ENCODE measurements at places on chromosomes 5 and 9.
A peak's percentile ranks its signal among the peaks of the same experiment; 100 is the strongest.

DNA sequence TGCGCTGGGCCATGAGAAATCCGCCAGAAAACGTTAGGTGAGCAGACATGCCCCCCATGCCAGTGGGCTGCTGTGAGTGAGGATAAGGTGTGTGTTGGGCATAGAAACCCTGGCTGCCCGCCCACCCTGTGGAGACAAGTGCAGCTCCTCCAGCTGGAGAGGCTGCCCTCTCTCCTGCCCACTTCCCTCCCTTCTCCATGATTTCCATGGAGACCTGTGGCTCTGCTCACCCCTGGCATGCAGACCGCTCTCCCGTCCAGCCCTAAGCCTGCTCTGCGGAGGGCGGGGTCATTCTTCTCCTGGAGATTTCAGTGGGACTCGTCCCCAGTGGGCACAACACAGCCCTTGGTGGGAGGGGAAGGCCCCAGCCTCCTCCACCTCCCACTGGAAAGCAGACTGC, 133.0 kb upstream of the FAM120A start:
- H3K27me3 ChIP-seq = peaks cover 24% of the 10 kb centered on the region
- DNase-seq = no peak
- no peaks in the 10 kb centered on the region for H3K36me3 ChIP-seq
- H3K4me1 ChIP-seq = peaks cover 9% of the 10 kb centered on the region

DNA sequence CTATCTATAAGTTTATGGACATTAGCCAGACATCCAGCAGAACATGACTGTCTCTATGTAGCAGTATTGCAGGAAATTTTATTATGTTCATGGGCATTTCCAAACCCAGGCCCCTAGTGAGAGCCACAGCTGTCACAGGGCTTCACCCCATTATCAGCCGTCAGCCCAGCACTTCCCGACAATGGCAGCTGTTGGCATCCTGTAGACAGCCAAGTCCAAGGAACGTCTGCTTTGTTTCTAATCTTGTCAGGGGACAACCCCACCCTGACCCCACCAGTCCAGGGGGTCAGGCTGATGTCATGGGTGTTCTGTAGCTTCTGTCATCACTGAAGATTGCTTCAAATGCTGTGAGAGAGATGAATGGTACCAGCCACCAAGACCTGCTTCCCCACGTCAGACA, 565.3 kb upstream of the BRINP1 start:
- no peaks in the 10 kb centered on the region for H3K27me3 ChIP-seq
- no peaks in the 10 kb centered on the region for H3K36me3 ChIP-seq
- H3K4me3 ChIP-seq = no peak overlapping the region
- H3K27ac ChIP-seq = no peak overlapping the region
- DNase-seq = no peak
- H3K4me1 ChIP-seq = no peaks in the 10 kb centered on the region

GRCh38 chr9:109414125-109414785, 83.9 kb downstream of the PTPN3 start:
- H3K4me1 ChIP-seq = peaks cover 3% of the 10 kb centered on the region
- H3K27me3 ChIP-seq = peaks cover 46% of the 10 kb centered on the region
- DNase-seq = no peak
- no peaks in the 10 kb centered on the region for H3K36me3 ChIP-seq
- H3K4me3 ChIP-seq = no peak overlapping the region
- no peak overlapping the region for H3K27ac ChIP-seq

DNA sequence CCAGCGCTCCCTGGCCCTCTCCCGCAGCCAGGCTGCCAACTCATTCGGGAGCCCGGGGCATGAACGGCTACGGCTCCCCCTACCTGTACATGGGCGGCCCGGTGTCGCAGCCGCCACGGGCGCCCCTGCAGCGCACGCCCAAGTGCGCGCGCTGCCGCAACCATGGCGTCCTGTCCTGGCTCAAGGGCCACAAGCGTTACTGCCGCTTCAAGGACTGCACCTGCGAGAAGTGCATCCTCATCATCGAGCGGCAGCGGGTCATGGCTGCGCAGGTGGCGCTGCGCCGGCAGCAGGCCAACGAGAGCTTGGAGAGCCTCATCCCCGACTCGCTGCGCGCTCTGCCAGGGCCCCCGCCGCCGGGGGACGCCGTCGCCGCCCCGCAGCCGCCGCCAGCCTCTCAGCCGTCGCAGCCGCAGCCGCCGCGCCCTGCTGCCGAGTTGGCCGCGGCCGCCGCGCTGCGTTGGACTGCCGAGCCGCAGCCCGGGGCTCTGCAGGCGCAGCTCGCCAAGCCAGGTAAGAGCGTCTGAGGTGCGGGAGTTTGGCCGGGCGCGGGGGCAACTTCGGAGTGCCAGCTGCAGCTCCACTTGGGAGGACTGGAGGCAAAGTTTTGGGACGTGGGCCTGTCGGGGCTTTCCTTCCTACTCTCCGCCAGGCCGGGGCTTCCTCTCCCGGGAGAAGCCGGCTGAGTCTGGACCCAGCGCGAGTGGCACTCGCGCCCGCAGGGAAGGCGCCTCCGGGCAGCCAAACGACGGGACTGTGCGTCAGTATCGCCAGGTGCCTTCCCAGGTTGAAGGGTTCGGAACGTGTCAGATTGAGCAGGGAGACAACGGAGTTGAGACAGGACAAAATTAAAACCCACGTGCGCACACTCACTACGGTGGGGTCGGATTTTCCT, 735 bp downstream of the DMRT3 start:
- H3K27ac ChIP-seq = no peak overlapping the region
- peaks cover 82% of the 10 kb centered on the region for H3K27me3 ChIP-seq
- H3K36me3 ChIP-seq = no peaks in the 10 kb centered on the region
- peak overlapping the region; percentile 64 for H3K4me3 ChIP-seq

DNA sequence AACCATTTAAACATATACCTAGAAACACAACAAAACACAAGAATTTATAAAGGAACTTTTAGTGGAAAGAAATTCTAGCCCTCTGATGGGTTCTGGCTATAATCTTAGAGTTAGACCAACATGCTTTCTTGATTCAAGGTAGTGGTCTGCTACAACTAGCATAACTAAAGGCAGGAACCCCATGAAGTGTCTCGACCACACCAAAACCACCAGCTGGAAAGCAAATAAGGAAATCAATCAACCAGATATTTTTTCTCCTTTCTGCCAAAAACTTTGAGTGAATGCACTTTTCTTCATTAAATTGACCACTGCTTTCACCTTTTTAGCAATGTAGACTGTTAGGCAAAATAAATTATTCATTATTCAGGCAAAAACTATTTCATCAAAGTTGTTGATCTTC, 346.4 kb downstream of the EBF1 start:
- no peak for DNase-seq
- peaks cover 5% of the 10 kb centered on the region for H3K4me1 ChIP-seq
- no peak overlapping the region for H3K27ac ChIP-seq
- no peaks in the 10 kb centered on the region for H3K36me3 ChIP-seq
- H3K4me3 ChIP-seq = no peak overlapping the region
- peaks cover 52% of the 10 kb centered on the region for H3K27me3 ChIP-seq

GRCh38 chr5:132949136-132949535, 14.3 kb downstream of the AFF4 start:
- peaks cover 39% of the 10 kb centered on the region for H3K4me1 ChIP-seq
- no peak overlapping the region for H3K27ac ChIP-seq
- H3K27me3 ChIP-seq = no peaks in the 10 kb centered on the region
- H3K36me3 ChIP-seq = peaks cover 8% of the 10 kb centered on the region
- no peak for DNase-seq

DNA sequence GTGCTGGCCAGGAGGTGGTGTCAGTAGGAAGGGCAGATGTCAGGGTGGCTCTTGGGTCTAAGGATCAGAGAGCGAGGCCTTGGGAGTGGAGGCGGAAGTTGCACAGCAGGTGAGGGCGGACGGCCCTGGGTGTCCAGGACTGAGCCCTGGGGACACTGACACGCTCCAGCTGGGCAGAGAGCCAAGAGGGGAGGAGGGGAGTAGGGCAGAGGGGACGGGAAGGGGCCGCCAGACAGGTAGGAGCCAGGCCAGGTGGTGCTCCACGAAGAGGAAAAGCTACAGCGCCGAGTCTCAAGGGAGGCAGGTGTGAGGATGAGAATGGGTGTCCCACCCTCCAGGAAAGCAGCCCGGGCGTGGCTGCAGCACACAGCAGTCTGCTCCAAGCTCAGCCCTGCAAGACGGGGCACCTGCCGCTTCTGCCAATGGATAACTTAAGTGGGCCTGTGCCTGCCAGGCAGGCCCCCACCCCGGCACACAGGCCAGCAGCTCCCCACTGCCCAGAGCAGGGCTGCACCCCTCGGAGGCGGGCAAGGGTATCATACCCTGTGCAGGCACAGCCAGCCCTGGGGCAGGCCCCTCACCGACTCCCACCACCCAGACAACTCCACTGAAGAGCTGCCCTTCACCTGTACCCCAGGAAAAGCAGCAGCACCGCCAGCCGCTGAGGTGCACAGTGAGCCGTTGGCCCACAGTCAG, 4.9 kb downstream of the TPRN start:
- H3K27me3 ChIP-seq = no peaks in the 10 kb centered on the region
- H3K27ac ChIP-seq = no peak overlapping the region
- DNase-seq = no peak
- H3K4me1 ChIP-seq = peaks cover 8% of the 10 kb centered on the region

DNA sequence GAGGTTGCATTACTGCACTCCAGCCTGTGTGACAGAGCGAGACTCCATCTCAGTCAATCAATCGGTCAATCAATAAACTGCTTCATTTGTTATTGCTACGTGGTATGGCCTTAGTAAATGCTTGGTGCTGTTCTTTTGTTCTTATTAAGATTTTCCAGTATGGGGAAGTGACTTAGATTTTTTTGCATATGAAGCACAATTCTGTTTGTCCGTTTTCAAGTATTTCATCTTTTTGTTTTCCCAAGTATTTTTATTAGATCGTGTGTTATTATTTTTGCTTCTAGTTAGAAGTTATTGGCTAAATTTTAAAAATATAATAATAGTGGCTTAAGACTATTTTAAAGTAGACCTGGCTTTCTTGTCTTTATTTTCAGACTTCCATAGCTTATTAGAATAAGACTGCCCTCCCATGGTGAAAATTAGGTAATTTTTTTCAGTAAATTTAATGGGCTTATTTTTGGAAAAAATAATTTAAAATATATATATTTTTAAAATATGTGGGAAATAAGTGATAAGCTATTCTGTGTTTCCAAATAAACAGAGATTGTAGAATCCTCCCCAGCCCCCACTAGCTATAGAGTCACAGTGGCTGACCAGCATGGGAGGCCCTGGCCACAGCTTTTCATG, 14.7 kb upstream of the OMD start:
- peaks cover 3% of the 10 kb centered on the region for H3K4me1 ChIP-seq
- H3K36me3 ChIP-seq = no peaks in the 10 kb centered on the region
- H3K27me3 ChIP-seq = no peaks in the 10 kb centered on the region
- H3K4me3 ChIP-seq = no peak overlapping the region

- H3K27ac ChIP-seq = no peak overlapping the region
- no peak overlapping the region for H3K4me3 ChIP-seq
- no peaks in the 10 kb centered on the region for H3K36me3 ChIP-seq
- H3K27me3 ChIP-seq = peaks cover 16% of the 10 kb centered on the region
- no peaks in the 10 kb centered on the region for H3K4me1 ChIP-seq
These were observed 515.9 kb upstream of the PAPPA start for GRCh38 chr9:115637661-115638060.

DNA sequence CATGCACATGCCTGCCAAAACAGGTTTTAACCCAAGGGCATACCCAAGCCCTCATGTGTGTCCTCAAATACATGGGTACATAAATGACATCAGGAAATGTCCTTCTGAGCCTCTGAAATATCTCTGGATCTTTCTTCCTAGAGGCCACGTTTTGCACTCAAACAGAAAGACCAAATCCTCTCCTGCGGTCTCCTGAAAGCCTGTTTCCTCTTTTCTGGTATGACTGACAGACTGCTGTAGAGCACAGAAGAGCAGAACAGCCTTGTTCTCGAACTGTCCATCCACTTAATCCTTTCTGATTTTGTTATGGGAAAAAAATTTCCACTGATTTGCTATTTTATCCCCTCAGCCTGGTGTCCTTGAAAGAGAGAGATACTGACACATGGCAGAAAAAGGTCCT, 107.2 kb downstream of the ASTN2 start:
- H3K36me3 ChIP-seq = no peaks in the 10 kb centered on the region
- DNase-seq = no peak
- no peaks in the 10 kb centered on the region for H3K4me1 ChIP-seq
- H3K4me3 ChIP-seq = no peak overlapping the region
- H3K27ac ChIP-seq = no peak overlapping the region
- H3K27me3 ChIP-seq = no peaks in the 10 kb centered on the region

- H3K4me1 ChIP-seq = no peaks in the 10 kb centered on the region
- no peak overlapping the region for H3K27ac ChIP-seq
- H3K27me3 ChIP-seq = no peaks in the 10 kb centered on the region
- no peak for DNase-seq
These were observed 281.7 kb downstream of the CCDC171 start for GRCh38 chr9:15834541-15834940.

DNA sequence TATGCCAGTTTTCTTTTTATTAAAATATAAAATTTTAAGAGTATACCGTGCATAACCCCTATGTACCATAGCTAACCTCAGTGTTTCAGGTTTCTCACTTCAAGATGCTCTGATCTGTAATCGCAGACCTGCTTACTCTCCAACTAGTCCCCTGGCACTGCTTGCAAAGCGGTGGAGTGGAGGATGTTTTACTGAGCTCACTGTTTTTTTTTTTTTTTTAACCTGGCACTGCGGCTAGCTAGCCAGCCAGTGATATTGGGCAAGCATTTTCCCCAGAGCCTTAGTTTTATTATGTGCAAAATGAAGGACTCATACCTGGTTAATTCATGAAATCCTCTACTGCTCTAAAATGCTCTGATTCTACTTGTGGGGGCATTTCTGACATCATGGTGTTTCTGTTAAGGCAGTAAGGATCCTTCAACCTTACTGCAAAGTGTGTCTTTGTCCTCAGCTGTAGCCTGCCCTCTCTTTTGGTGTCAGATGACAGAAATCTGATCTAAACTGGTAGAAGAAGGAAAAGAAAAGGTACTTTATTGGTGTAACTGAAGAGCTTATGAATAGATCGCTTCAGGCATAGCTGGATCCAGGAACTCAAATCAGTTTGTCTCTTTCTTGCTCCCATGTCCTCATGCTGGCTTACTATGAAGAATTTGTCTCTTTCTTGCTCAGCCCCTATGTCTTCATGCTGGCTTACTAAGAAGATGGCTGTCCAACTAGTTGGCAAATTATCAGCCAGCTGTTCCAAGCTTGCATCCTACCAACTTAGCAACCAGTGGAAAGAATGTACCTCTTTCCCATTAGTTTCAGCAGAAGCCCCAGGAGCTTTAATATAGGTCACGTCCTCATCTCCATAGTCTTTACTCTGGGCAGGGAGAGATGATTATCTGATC, 59.8 kb downstream of the DOCK2 start:
- H3K4me1 ChIP-seq = peaks cover 8% of the 10 kb centered on the region
- no peak overlapping the region for H3K4me3 ChIP-seq
- DNase-seq = no peak
- no peak overlapping the region for H3K27ac ChIP-seq
- peaks cover 21% of the 10 kb centered on the region for H3K36me3 ChIP-seq
- no peaks in the 10 kb centered on the region for H3K27me3 ChIP-seq

- H3K36me3 ChIP-seq = peaks cover 14% of the 10 kb centered on the region
- H3K27ac ChIP-seq = peak overlapping the region; percentile 100
- peaks cover 55% of the 10 kb centered on the region for H3K4me1 ChIP-seq
- H3K4me3 ChIP-seq = peak overlapping the region; percentile 95
These were observed 4.1 kb downstream of the IRF1 start for GRCh38 chr5:132486318-132487094.

- no peak overlapping the region for H3K4me3 ChIP-seq
- H3K27ac ChIP-seq = no peak overlapping the region
- DNase-seq = no peak
- H3K36me3 ChIP-seq = no peaks in the 10 kb centered on the region
These were observed 506.8 kb downstream of the NFIB start for GRCh38 chr9:13807118-13807517.
